Renal cortex interstitium (tissue), 15 donors: ENCODE measurements at places on chromosomes 5 and 9. TPM values are rescaled to one million over a fixed set of nuclear protein-coding genes. Genes with fewer than 3 reads are reported as not detected.

Gene PWWP2A
- 30.2 TPM for polyA plus RNA-seq

Gene WDR5
- 36.3 TPM for polyA plus RNA-seq

Gene RLN1
- polyA plus RNA-seq, result 0.48 TPM

Gene IL13
- not detected for polyA plus RNA-seq

Gene STK10
- 22.4 TPM for polyA plus RNA-seq

Gene CCDC171
- 7.0 TPM for polyA plus RNA-seq

Gene FAM151B
- 2.1 TPM for polyA plus RNA-seq

Gene SLC24A2
- 0.19 TPM for polyA plus RNA-seq

Gene SPINK4
- polyA plus RNA-seq, result not detected

Gene UGT3A2
- polyA plus RNA-seq, result 11.3 TPM

Gene NEURL1B
- polyA plus RNA-seq, result 14.7 TPM

Gene ELAVL2
- 3.7 TPM for polyA plus RNA-seq

Gene MORN5
- polyA plus RNA-seq, result 2.7 TPM

Gene FGFR4
- polyA plus RNA-seq, result 79.7 TPM

Gene GGTA1
- polyA plus RNA-seq, result 4.9 TPM

Gene PLPPR1
- 16.8 TPM for polyA plus RNA-seq

Gene GDNF
- polyA plus RNA-seq, result 19.6 TPM

Gene SLC38A9
- 28.3 TPM for polyA plus RNA-seq

GRCh38 chr5:1142886-1143669, 31.2 kb upstream of the SLC12A7 start:
- DNase-seq, result no peak

GRCh38 chr5:179054036-179054785, 6.0 kb upstream of the ZNF354C start:
- DNase-seq, result no peak

DNA sequence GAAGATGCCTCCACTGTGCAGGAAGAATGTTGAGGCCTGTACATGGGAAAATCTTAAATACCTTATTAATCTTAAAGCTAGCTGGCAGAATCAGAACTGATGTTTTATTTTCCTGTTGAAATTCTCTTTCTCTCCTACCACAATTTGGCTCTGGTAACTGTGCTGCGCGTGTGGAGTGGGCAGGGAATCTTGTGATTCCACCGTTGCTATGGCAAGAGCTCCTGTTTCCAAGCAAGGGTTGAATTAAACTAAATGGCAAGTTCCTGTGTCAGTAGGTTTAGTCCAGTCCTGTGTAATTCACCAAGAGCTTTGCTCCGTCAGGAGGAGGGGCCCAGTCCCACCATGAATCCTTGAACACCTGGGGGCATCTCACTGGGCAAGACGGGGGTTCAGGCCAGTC, 36.4 kb downstream of the NXNL2 start:
- no peak for DNase-seq

- DNase-seq, result no peak
Observed at GRCh38 chr5:74040811-74041491, 415.0 kb downstream of the ARHGEF28 start.

DNA sequence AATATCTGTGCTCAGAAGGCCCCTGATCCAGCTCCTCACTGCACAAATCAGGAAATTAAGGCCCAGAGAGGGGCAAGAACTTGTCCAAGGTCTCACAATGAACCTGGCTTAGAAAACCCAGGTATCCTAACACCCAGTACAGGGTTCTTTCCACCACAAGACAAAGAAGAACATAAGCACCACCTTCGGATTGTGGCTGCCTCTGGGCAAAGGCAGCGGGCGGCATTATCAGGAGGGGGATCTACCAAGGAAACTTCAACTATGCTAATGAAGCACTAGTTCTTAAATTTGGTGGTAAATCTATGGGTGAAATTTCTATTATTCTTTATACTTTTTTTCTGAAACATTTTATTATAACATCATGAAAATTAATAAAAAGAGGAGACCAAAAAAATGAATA, 17.9 kb downstream of the ANXA6 start:
- DNase-seq, result no peak

GRCh38 chr5:81994679-81995078, 22.9 kb downstream of the ATG10 start:
- no peak for DNase-seq

DNA sequence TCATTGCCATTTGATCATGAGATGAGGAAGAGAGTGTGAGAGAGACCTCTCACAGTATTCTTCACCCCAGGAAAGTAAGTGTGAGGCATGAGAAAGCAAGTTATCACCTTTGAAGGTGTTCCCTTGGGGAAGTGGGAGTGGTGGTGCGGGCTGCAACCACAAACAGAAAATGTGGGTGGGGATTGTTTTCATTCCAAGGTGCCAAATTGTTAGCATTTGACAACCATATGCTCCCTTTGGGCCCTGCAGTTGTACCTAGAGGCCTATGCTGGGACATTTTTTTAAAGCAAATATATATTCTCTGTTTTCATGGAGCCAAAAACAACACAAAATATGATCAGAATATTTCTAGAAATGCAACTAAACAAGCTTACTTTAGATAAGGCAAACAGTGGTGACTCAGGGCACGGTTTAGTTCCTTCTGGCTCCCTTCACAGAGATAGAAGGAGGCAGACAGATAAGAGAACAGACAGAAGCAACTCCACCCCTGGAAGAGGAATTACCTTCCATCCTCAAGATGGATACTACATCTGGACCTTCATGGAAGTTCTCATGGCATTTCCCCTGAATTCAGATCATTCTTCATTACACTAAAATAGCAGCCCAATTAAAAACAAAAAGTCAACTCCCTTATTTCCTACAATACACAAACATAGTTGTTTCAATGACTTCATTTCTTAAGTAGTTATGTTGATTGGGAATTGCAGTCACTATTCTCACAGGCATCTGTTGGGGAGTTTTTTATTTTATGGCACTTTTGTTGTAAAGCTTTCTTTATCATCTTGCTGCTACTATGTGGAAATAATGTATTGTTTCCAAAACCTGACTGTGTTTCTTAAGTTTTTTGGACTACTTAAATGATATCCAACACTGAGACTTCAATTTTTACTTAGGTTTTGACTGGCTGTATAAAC, 416.6 kb downstream of the PLK2 start:
- DNase-seq, result no peak

DNA sequence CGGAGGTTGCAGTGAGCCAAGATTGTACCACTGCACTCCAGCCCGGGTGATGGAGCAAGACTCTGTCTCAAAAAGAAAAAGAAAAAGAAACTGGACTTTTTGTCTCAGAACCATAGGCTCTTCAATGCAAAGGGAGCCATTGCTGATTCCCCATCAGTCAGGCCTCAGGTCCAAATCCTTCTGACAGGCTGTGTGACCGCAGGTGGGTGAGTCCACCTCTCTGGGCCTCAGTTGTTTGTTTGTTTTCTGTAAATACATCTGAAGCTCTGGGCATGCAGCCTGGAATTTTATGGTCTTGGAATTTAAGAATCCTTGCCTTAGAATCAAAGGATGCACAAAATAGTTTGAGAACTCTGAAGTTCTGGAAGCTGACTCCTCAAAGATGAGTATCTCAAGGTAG, 21.1 kb upstream of the TOR2A start:
- DNase-seq, result no peak

- no peak for DNase-seq
Observed at GRCh38 chr5:148685520-148686134, 31.3 kb upstream of the HTR4 start.

GRCh38 chr9:127277099-127277498, 12.5 kb downstream of the GARNL3 start:
- DNase-seq, result no peak

DNA sequence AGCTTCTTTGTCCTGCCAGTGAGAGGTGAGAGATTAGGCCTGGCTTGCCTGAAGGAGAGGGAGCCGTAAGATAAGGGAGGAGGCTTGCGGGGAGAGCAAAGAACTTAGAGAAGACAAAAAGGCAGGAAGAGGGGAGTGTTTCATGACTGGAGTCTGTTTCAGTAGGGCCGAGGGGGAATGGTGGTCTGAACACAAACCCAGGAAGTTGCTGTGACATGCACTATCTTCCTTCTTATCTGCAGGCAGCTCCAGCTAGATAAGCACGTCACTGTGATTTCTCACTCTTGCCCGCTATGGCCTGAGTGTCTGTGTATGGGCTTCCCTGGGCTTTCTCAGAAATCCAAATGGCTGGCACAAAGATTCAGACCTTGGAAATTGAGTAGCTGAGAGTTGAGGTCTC, 307.5 kb upstream of the CLINT1 start:
- DNase-seq, result no peak

GRCh38 chr5:163503106-163504078, 2.0 kb upstream of the MAT2B start:
- DNase-seq, result no peak

- DNase-seq, result no peak
Observed at GRCh38 chr5:116938488-116938887, 363.9 kb upstream of the SEMA6A start.

DNA sequence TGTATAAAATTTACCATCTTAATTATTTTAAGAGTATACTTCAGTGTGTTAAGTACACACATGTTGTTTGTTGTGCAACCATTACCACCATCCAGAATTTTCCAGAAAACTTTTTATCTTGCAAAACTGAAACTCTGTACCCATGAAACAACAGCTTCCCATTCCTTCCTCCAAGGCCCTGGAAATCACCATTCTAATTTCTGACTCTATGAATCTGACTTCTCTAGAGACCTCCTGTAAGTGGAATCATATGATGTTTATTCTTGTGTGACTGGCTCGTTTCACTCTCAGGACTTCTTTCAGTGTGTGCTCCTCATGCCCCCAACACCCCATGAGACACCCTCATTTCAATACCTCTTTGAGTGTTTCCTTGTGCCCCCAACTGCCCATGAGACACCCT, 60.4 kb upstream of the COL15A1 start:
- no peak for DNase-seq

DNA sequence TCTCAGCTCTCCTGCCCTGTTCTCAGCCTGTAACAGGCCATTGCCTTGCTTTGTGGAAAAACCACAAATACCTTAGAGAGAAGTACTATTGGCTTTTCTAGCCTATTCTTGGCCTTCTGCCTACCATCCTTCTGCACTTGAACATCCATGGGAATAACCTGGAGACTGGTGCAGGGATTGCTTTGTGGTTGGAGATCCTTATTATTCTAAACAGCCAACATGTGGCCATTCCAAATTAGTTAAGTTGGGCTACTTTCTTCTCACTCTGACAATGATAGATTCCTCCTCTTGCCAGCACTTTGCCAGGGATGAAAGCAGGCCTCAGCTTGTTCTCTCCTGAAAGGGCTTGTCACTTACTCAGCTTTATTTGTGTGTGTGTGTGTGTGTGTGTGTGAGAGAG, 240.4 kb downstream of the GLIS3 start:
- DNase-seq, result no peak

GRCh38 chr5:147339313-147339712, 104.5 kb downstream of the STK32A start:
- DNase-seq, result no peak

- DNase-seq, result no peak
Observed at GRCh38 chr5:64557911-64558310, 52.1 kb downstream of the RGS7BP start.
